ENCODE measurements at places on chromosomes 16 and 17.

- DNase-seq: no peak
Measured at GRCh38 chr17:73151916-73152632, 12.7 kb upstream of the SSTR2 start.

DNA sequence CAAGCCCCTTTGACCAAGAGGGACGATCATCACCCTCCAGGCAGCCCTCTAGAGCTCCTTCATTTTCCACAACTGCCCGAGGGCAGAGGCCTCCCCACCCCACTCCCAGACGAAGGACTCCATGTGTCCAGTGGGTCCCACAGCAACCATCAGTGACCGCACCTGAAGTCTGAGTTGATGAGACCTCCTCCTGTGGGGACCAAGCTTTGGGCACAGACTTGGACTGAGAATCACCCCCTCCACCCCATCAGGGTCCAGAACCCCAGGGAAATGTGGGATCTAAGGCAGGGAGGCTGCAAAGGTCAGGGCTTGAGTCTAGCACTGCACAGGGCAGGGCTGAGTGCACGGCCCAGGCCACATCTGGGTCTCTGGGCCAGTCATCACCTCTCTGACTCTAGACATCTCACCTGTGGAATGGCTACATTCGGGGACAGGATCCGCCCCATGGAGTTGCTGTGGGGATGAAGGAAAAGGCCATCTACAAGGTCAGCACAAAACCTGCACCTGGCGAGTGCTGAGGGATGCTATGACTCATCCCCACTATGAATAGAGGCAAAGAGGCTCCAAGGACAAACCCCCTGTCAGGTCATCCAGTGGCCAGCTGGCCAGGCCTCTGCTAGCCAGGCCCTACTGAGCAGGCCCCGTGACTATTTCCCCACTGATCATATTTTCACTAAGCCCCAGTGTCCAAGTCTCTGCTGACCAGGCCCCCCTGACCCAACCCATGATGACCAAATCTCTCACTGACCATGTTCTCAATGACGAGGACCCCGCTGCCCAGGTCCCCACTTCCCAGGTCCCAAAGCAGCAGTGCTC is 38.4 kb downstream of the TNFRSF13B start:
- DNase-seq: no peak

- no peak for DNase-seq
Measured at GRCh38 chr17:80603396-80603795, 58.8 kb downstream of the RPTOR start.

DNA sequence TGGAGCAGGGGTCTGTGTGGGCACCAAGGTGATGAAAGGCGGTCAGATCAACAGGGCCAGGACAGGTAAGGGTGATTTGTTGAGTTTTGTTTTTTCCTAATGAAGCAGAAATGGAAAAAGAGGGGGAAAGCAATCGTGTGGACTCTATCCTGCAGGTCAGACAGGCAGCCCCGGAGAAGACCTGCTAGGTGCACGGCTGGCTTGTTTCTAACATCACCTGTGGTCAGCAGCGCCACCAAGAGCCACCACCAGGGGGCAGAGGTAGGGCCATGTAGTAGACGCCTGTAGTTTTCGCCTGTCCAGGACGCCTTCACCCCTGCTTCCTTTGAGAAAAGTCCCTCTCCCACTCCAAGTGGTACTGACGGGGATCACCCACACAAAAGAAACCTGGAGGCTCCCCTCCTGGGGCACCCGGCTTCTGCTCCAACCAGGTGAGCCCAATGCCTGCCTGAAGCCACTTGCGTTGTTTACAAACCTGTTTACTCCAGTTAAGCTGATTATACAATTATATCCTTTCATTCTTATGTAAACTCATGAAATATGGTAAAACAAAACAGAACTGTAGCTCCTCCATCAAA is 54.2 kb upstream of the SEC14L1 start:
- peak; percentile 53 for DNase-seq

DNA sequence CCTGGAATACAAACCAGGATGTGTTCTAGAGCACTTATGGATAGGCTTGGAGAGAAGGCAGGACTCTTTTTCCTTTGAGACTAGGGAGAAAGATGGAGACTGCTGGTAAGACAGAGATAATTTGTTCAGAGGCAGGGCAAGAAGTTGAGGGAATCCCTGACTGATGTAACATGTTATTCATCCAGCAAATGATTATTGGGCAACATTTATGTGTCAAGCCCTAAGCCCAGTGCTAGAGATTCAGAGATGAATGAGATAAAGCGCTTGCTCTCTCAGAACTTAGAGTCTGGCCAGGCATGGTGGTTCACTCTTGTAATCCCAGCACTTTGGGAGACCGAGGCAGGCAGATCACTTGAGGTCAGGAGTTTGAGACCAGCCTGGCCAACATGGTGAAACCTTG is 47.8 kb upstream of the NUFIP2 start:
- peak; percentile 23 for DNase-seq

- peak; percentile 15 for DNase-seq
Measured at GRCh38 chr17:29086628-29087332, 43.8 kb downstream of the PIPOX start.

- DNase-seq: no peak
Measured at GRCh38 chr16:81779536-81780320, 637 bp downstream of the PLCG2 start.

- DNase-seq: no peak
Measured at GRCh38 chr16:52101246-52101645, 445.7 kb downstream of the TOX3 start.

- no peak for DNase-seq
Measured at GRCh38 chr16:59385491-59385890, 651.4 kb upstream of the GOT2 start.

DNA sequence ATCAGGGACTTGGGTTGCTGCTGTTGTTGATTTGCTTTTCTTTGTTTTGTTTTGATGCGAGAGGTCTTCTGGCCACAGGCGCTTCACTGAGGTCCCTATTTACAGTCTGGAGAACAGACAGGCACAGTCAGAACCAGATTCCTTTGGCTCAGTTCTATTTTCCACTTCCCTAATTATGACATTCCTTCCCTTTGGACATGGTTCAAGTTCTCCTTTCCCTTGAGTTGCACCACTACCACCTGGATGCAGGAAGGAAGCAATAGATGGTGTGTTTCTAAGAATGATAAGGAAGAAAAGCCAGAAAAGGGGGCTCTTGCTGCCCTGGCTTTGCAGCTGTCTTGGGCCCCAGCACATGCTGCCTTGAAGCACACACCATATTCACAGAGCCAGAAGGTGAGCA is 160.6 kb downstream of the MAF start:
- no peak for DNase-seq

GRCh38 chr16:28537964-28538732 is 626 bp downstream of the NUPR1 start:
- no peak for DNase-seq

DNA sequence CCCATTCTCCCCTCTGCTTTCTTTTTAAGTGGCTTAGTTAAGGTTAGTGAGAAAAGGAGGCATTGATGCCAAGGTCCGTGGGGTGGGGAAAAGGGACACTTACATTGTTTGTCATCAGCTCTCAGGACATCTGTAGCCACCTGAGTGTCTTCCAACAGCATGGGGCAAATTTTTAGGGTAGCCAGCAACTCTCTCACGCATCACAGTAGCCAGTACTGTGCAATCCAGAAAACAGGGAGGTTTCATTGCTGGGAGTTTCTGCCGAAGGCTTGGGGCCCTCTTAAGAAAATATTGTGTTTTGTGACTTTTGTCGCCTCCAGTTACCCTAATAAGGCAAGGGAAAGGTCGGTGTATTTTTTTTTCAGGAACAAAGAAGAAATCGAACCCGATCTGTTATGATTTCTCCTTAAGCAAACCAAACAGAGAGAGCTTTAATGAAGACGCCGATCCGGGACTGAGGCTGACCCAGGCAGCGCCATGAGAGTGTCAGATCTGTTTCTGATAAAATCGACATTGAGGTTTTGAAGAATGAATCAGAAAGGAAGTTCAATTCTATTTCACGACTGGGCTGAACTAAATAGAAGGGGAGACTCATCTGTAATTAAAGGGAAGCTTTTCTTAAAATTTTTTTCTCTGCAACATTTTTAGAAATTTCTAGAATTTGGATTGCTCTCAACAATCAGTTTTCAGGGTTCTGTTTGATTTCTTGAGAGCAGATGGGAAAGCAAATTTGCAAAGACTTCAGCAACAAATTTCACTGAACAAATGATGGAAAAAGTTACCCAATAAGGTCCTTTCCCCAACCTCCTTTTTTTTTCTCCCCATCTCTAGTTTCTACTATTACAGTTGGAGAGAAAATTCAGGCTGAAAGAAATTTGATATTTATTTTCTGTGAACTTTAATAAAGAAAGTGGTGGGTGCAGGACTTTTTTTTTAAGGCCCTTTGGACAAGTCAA is 144.7 kb upstream of the IRX3 start:
- peak; percentile 77 for DNase-seq

GRCh38 chr17:4636474-4637100 is 4.9 kb downstream of the ALOX15 start:
- DNase-seq: no peak

GRCh38 chr16:11071829-11072228 is 127.5 kb downstream of the CLEC16A start:
- DNase-seq: no peak

DNA sequence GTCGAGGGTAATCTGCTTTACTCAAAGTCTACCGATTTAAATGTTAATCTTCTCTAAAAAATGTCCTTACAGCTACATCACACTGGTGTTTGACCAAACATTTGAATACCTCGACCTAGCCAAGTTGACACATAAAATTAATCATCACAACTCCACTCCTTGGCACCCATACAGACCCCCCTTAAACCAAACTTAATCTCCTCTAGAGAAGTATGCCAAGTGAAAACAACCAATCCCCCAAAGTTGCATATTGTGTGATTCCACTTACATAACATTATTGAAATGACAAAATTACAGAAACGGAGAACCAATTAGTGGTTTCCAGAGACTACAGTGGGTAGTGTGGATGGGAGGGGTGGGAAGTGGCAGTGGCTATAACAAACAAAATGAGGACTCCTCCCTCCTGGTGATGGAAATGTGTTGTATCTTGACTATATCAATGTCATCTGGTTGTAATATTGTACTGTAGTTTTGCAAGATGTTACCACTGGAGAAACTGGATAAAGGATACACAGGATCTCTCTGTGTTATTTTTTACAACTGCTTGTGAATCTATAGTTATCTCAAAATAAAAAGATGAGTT is 39.4 kb downstream of the CAPNS2 start:
- DNase-seq: peak; percentile 26

GRCh38 chr16:22161999-22162655 is at the start of gene SDR42E2:
SDR42E2 (plus strand) TSS chr16:22162506; CDS start chr16:22165583, 3,077 bp downstream.
- no peak for DNase-seq

- DNase-seq: no peak
Measured at GRCh38 chr17:80836971-80837481, 154.6 kb upstream of the CHMP6 start.

- no peak for DNase-seq
Measured at GRCh38 chr17:49351572-49352140, 10.4 kb downstream of the ZNF652 start.

GRCh38 chr16:57852189-57852588 is 49.9 kb upstream of the KIFC3 start:
- no peak for DNase-seq

DNA sequence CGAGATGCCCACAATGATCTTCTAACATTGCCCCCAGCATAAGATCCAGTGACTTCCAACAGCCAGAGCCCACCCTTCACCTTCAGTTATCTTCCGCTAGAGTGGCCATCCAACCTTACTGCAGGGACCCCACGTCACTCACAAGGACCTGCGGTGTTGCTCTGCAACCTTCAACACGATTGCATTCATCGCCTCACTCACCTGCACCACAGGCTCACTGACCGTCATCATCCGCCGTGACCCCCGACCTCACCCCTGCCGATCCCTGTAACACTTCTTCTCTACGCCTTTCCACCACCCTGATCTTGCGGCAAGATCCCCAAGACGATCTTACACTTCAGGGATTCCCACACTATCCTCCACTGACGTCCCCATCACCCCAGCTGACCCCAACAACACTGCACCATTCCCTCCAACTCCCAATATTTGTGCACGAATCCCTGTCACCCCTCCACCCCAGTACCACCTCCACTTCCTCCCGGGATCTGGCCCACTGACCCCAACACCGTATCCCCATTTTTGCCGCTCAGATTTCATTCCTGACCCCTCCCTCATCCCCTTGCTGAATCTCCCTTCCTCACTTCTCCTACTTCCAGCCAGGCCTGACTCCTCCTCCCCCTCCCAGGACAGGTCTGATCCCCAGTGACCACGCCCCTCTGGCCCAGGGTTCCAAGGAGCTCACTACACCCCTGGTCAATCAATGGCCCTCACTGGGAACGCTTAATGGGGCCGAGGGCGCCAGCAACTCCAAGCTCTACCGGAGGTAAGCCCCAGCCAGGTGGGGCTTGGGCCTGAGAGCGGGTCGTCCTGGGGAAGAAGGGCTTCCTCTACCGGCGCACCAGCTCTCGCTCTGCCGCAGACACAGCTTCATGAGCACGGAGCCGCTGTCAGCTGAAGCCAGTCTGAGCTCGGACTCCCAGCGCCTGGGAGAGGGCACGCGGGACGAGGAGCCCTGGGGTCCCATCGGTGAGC is 7.6 kb downstream of the RUNDC3A start:
- no peak for DNase-seq

GRCh38 chr17:42784811-42785592 is 4.6 kb downstream of the WNK4 start:
- peak; percentile 25 for DNase-seq

- DNase-seq: peak; percentile 42
Measured at GRCh38 chr17:6755731-6756184, at the start of gene XAF1. XAF1 (plus strand) TSS chr17:6756046; CDS start chr17:6756079, 33 bp downstream.

DNA sequence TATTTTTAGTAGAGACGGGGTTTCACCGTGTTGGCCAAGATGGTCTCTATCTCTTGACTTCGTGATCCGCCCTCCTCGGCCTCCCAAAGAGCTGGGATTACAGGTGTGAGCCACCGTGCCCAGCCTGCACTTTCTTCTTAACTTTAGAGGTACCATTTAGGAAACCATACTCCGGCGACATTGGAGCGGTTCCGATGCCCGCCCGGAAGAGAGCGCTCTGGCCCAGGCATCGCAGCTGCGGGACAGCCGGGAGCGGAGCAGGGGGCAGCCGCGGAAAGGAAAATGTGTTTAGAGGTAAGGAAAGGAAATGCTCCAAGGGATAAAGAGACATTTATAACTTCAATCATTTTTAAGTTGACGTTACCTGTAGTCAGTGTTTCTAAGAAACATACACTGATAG is 6.0 kb upstream of the HS3ST3B1 start:
- no peak for DNase-seq

DNA sequence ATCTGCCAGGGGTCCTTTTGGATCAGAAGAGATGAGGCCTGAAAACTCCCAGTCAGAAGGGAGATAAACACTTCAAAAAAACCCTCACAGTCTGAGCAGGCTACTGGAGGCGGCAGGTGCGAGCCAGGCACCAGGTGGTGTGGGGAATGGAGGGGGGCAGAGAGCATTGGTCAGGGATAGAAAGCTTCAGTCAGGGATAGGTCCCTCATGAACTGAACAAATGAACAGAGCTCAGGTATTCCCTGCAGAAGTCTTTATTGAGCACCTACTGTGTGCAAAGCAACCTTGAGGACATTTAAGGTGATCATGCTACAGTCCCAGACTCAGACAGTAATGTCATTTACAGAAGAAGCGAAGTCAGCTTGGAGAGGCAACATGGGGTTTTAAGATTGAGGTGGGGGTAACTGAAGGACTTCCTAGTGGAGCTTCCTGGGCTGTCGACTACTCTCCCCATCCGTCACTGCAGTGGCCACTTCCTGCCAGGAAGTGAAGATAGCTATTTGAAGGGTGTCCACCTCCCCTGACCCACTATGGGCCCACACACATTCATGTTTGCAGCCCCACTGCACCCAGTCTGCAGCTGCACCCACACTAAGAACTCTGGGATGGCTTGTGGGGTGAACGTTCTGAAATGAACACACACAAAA is 3.2 kb downstream of the KIFC3 start:
- DNase-seq: no peak
